ENCODE measurements at places on chromosomes 2 and 18.

DNA sequence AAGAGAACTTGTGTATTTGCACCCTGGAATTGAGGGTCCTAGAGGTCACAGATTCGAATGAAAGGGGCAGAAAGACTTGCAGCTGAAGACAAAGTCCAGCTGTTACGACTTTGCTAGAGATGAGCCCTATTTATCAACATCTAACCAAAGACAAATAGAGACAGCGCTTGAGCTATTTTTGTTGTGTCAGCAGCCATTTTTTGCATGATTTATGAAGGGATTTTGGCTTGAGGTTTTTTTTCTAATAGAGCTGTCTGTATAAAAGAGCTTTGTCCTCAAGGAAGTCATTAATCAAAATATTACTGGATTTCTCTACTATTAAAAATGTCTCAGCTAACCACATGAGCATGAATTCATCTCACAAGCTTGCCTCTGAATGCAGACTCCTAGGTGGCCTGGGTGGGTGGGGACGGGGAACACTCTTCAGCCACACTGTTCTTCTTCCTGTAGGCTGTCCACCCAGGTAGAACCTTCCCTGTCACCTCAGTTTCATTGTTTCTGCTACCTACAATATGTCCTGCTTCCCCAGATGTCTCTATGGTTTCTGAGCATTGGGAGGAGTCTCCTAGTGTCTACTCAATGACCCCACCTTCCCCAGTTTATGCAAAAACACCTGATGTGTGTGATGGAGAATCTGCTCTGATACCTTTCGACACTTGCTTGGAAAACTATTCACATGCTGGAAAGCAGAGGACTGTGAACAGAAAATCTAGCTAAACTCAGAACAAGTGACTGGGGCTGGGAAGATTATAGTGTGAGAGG lies 7.2 kb upstream of the CD226 start:
- DNase-seq = no peak

GRCh38 chr2:152189622-152190495 lies 14.3 kb upstream of the STAM2 start:
- no peak for DNase-seq

- DNase-seq = no peak
Measured at GRCh38 chr18:77061946-77062517, 70.6 kb downstream of the MBP start.

- DNase-seq = no peak
Measured at GRCh38 chr2:64166637-64167420, 22.6 kb upstream of the PELI1 start.

DNA sequence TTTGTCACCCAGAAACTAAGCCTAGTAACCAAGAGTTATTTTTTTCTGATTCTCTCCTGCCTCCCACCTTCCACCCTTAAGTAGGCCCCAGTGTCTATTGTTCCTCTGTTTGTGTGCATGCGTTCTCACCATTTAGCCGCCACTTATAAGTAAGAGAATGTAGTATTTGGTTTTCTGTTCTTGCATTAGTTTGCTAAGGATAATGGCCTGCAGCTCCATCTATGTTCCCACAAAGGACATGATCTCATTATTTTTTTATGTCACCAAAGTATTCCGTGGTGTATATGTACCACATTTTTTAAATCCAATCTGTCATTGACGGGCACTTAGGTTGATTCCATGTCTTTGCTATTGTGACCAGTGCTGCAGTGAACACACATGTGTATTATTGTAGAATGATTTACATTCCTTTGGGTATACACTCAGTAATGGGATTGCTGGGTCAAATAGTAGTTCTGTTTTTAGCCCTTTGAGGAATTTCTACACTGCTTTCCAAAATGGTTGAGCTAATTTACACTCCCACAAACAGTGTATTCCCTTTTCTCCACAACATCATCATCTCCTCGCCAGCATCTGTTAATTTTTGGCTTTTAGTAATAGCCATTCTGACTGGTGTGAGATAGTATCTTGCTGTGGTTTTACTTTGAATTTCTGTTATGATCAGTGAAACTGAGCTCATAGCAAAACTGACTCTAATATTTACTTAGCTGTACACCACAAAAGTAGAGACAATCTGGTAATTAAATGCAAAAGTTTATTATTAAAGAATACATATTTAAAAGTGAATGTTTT lies 660.1 kb upstream of the SLC8A1 start:
- no peak for DNase-seq
